Fibroblast of skin of right biceps (primary cell): ENCODE measurements at places on chromosomes 11 and 22.

DNA sequence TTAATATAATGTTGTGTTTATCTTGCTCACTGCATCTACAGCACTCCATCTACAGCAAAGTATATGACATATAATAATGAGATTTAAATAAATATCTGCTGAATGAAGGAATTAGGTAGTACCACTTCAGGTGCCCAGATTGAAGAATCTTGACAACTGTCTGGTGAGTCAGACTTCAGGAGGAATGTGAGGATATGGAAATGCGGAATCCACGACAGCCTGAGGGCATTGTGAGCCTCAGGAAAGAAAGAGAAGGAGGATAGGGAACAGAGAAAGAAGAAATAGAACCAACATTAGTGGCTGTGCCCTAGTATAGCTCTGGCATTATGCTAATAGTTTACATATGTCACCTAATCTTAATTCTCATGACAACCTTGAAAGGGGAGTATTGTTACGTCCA lies 304.4 kb downstream of the AASDHPPT start:
- DNase-seq: no peak

GRCh38 chr11:111736621-111737443 lies 29.4 kb downstream of the PPP2R1B start:
- no peak for DNase-seq

DNA sequence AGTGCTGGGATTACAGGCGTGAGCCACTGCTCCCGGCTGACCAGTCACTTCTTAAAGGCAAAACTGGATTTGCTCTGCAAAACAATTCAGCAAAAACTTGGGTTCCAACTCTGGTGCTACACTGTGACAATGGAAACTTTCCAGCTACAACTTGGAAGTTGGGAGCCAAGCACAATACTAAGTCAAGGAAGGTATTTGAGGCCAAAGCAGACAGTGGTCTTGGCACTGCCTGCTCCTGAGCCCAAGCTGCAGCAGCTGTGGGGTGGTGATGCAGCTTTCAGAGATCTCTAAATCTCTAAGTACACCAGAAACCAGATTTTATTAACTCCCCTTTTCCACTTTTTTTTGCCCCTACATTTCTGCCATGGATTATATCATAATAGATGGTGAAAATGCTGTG lies 17.5 kb downstream of the ADM start:
- peak; percentile 17 for DNase-seq

DNA sequence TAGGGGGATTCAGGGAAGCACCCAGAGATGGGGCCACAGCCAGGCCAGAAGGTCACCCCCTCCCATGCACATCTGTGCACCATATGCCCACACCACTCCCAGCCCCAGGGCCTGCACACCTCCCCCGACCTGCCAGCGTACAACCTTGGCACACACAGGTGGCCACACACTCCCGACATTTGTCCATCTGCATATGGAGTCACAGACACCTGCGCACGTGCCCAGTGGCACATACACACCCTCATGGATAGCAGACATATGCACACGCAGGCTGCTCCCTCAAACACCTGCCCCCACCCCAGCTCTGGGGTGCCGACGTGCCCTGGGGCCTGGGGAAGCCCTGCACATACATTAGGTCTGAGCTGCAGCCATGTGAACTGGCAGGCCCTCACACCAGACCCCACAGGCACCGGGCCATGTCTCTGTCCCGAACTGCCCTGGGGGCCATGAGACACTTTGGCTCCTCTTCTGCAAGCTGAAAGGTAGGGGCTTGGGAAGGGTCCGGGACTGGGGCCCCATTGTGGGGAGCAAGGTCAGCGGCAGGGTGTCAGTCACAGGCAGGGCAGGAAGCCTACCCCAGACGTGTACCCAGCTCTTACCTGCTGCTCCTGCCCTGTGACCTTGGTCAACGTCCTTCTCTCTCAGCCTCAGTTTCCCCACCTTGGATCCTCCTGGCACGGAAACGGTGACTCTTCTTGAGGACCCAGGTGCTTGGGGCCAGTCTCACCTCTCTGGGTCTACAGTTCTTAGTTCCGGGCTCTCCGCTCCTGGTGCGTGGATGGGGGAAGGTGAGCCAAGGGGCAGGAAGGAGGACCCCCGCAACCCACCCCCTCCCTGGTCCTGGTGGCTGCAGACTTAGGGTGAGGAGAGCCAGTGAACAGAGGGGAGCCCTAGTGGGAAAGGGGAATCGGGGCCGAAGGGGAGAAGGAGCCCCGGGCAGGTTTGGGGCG lies 579 bp upstream of the CABP7 start:
- no peak for DNase-seq

DNA sequence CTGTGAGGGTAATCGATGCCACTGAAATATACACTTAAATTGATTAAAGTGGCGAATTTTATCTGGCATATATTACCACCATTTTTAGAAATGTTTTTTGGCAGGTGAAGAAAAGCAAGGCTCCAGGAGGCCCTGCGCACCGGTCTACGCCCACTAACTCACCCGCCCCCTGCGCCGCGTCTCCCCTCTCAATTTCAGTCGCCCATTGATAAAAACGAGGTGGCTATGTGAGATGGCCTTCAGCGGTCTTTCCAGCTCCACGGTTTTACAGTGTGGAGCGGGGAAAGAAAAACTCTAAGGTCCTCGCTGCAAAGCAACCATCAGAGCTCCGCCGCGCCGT lies 602 bp upstream of the AQP11 start:
- no peak for DNase-seq

GRCh38 chr11:94128291-94128745 lies 323 bp upstream of the PANX1 start:
- no peak for DNase-seq

DNA sequence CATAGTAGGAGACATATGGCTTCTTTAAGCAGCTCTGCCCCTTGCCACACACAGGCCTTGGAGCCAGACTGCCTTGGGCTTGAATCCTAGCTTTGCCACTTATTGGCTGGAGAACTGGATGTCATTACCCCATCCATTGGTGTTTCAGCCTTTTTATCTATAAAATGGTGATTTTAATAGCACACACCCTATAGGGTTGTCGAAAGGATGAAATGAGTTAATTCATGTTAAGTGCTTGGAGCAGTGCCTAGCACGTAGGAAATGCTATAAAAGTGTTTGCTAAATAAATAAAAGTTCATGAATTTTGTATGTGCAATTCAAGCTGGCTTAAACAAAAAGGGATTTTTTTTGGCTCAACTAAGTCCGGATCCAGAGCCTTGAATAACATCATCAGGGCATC lies 120.7 kb downstream of the TIMP3 start:
- DNase-seq: no peak

DNA sequence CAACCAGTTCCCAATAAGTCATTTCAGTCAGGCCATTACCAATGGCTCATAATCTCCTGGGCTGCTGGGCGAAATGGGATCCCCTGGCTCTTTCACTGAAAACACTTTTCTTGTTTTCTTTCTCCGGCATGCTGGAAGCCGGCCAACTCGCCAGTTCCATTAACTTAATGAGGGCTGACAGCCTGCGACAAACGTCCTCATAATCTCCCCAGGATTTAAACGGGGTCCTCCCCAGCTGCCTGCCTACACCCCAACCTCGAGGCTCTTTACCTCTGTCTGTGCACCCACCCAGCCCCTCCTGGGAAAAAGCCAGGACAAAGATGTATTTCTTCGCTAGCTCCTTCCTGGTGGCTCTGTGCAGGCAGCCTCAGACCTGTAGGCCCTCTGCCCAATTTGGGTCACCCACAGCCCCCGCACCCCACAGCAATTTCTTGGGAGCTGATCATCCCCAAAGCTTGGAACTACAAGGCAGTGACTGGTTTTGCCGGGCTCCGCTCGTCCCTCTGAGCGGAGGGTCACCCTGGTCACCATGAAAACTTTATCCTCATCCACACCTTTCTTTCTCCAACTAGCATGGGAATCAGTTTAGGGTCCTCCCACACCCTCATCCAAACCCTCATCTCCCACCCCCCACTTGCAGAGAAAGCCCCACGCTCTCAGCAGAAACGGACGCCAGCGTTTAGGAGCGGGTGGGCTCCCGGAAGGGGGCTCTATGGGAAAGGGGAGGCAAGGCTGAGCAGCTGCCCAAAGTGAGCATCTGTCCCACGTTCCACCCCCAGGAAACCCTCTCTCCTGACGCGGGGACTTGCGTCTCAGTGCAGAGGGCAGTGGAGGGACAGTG lies 51.1 kb upstream of the KCNQ1OT1 start:
- no peak for DNase-seq

DNA sequence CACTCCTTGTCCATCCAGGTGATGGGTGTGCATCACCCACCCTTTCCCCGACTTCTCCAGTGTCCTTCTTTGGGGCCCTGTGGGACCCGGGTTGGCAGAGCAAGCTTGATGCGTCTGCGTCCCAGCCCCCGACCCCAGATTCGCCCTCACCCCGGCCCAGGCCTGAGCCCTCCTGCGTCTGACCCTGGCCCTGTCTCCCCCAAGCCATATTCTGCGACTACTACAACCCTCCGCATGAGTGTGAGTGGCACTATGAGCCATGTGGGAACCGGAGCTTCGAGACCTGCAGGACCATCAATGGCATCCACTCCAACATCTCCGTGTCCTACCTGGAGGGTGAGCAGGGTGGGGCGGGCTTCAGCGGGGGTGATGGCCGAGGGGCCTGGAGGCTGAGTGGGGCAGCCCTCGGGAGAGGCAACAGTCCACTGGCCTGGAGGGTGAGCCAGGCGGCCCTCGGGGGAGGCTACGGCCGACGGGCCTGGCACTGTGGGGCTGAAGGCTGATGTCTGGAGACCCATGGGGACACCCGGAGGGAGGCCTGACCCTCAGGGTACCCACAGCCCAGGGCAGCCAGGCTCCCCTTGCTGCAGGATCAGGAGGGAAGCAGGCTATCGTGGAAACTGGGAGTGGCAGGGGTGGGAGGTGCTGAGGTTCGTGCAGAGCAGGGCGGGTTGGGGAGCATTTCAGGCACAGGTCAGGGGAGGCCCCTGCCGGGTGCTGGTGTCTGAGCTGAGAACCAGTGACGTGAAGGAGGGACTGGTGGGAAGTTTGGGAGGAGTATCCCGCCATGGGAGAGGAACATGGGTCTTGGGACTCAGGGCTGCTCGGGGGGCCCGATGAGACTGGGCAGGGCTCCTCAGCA lies 15.3 kb downstream of the MUC2 start:
- no peak for DNase-seq

DNA sequence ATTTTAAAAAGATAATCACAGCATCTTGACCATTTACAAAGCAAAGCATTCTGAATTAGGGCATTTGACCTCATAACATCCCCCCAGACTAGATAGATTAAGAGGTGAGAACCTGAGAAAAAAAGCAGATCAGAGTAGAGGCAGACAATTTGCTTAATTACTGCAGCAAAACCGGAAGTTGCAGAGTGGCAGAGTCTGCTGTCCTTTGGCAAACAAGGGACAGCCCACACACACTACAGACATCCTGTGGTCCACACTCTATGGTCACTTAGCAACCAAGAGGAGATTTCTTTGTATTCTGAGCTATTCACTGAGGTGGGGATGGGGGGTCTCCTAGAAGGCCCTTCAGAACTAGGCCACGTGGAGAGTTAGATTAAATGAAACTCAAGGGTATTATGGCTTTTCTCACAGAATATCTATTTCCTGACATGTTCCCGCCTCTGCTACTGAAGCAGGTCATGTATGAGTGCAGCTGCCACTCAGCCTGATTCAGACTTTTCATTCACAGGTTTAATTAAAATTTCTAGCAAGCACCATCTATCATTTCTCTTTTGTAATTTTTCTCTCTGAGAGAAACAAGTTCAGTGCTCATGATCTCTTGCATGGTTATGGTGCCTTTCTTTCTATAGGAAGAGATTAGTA lies 48.5 kb downstream of the SVIP start:
- no peak for DNase-seq

DNA sequence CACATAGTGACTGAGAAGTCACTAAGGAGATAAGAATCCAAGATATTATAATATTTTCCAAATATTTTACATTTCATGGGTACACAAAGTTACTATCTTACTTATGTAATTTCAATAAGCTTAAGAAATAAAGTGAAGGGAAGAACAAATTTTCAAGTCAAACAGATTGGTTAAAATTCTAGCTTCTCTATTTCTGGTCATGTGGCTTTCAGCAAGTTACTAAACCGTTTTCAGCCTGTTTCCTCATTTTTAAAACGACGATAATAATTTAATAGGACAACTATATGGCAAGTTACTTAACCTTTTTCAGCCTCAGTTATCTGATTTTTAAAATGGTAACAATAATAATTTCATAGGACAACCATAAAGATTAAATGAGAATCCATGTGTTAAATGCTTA lies 15.6 kb downstream of the DCUN1D5 start:
- DNase-seq: no peak

DNA sequence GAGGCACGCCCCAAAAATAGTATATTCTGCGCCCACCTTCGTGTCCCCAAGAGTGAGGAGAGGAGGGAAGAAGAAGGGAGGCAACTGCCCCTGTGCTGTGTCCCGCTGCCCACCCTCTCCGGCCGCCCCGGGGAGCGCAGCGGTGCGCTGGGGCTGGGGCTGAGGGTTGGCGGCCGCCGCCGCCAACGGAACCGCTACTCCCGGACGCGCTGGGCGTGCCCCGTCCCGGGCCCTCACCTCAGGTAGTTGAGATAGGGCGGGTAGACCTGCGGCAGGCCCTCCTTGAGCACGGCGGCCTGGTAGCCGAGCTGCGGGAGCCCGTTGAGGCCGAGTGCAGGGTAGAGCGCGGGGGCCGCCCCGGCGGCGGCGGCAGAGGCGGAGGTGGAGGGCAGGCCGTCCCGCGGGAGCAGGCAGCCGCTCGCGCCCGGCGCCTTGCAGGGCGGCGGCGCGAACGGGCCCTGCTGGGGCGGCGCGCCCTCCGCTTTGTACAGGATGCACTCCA lies 2.4 kb downstream of the PGR start:
- no peak for DNase-seq

DNA sequence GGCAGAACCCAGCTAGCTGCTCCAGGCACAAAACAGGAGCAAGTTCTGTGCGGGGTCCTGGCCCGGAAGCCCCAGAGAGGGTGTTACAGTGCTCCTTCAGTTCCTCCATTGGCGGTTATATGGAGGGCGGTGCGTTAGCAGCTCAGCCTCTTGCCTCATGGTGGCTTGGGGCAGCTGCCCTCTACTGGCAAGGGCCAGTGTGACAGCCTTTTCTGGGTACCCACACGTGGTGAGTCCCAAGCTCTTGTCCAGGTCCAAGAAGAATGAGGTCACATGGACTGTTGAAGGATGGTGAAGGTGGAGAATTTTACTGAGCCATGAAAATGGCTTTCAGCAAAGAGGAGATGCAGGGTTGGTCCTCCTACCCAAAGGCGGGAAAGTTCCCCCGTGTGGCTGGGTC lies 100.5 kb downstream of the WT1 start:
- DNase-seq: no peak

- DNase-seq: peak; percentile 14
Observed at GRCh38 chr11:1202776-1203504, 19.9 kb upstream of the MUC5B start.

- DNase-seq: peak; percentile 23
Observed at GRCh38 chr22:46830841-46831240, 68.4 kb downstream of the TBC1D22A start.

GRCh38 chr11:26297189-26297975 lies 34.5 kb upstream of the ANO3 start:
- DNase-seq: peak; percentile 71
